Kidney glomerular epithelial cell (primary cell): ENCODE measurements at places on chromosomes 3 and 15.

DNA sequence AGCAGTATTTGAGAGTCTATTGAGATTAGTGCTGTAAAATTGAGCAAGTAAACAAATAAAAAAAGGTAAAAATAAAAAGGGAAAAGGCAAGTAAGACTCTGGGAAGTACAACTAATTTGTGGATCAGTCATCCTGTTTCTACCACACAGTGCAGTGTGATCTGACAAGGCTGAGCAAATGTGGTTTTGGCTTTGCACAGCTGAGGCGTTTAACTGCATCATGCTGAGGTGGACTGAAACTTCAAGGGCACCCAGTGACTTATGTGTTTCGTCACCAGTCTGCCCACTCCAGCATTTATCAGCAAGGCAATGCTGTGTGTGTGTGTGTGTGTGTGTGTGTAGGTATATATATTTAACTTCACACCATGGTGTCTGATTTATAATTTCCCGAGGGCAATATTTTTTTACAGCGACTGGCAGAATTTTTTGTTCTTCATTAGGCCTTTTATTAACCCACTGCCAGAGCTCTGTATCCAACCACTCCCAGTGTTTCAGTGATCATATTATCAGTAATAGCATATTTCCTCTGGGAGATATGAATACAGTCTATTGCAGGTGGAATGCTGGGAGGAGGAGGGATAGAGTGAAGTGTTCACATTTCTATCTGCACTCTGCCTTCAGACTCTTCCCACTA lies 131.5 kb upstream of the SATB1 start:
- no peak for DNase-seq

DNA sequence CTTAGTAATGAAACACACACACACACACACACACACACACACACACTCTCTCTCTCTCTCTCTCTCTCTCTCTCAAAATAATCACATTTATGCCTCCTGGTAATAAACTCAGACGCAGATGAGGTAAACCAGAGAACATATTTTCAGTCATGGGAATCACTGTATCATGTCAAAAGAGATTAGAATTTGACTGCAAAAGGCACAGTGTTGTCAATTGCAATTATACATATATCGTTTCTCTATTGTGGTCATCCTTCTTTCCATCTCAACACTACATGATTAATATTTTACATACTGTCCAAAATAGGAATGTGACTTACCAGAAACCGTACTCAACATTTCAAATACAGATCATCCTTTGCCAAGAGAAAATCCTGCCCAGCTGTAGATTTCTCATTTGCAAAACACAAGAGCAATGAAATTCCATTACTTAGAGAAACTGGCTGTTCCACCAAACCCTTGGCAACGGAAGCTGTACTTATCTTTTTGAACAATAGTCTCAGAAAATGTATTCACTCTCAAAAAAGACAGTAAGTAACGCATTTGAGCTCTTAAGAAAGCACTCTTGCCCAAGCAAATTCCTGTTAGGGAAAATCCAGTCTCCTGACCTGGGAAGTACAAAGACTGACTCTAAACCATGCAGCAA lies 24.3 kb downstream of the PDZRN3 start:
- no peak for DNase-seq

DNA sequence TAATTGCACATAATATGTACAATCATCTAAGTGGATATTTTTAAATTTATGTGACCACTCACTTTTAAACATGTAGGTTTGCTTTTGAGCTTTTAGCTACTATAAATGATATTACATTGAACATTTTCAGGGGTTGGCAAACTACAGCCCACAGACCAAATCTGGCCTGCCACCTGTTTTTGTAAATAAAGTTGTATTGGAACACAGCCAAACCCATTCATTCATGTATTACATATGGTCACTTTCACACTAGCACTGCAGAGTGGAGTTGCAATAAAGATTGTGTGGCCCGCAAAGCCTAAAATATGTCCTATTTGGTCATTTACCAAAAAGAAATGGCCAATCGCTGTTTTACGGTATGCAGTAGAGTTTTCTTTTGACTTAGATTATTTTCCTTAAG lies 21.2 kb downstream of the CMTM7 start:
- DNase-seq = no peak

- DNase-seq = no peak
These were observed 73.0 kb downstream of the NEO1 start for GRCh38 chr15:73125219-73125618.

DNA sequence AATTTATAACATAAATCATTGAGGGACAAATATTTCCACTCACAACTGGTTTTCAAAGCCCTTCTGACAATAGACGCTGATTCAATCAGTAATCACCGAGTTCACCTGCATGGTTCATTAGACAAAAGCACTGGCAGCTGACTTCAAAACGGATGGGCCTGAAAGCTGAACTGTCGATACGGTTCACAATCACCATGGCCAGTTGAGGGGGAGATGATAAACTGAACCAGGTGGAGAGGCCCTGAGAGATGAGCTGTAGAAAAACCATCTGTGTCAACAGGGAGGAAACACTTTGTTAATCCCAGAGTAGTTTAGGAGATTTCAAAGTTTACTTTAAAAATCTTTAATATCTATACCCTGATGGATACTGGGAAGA lies 75.0 kb downstream of the PEX5L start:
- DNase-seq = peak; percentile 20

DNA sequence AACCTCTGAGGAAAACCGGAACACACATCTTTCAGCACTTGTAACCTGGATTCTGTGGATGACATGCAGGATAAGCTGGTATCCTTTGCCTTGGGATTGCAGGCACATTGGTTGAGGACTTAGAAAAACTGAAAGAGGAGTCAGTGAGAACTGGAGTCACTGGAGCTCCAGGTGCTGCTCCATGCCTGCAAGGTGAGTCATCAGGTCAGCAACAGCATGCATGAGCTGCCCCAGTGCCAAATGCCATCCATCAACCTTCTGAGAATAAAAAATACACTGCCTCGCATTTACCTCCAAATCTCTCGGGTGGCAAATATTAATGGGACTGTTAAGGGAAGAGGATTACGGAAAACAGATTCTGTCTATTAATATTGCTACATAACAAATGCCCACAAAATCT lies 729.1 kb downstream of the NTRK3 start:
- DNase-seq = peak; percentile 66

DNA sequence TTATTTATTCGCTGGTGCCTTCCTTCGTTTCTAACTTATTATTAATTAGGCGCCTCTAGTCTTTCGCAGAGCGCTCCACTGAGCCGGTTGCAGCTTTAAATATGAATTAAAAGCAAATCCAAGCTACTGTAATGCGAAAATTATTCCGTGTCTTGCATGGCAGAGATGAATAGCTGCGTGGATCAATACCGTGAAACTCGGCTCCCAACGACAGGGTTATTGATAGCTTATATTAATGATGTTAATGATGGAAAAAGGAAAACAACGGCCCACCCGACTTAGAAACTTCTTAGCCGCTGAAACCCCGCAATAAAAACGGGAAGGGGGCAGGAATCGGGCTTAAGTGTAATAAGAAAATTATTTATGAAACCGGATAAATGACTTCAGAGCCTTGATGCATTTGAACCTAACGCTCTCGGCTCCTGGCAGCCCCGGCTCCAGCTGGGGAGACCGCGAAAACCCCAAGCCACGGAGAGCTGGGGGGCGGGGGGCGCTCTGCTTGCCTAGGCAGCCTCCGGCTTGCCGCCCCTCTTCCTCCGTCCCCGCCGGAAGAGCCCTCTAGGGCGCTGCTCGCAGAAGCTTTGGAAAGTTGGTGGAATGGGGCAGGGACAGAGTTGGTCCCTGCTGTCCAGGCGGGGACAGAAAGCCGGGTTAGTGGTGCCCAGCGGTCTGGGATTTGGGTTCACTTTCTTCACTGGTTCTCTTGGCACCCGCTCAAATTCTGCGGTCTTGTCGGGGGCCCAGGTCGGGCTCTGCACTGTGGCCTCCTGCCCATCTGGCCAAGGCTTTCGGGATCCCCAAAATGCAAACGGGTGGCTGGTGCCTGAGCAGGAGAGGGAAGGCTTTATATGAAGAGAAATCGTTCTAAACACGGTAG lies 7.7 kb upstream of the ONECUT1 start:
- DNase-seq = no peak

- DNase-seq = no peak
These were observed 33.6 kb upstream of the GRIP2 start for GRCh38 chr3:14573706-14574105.

DNA sequence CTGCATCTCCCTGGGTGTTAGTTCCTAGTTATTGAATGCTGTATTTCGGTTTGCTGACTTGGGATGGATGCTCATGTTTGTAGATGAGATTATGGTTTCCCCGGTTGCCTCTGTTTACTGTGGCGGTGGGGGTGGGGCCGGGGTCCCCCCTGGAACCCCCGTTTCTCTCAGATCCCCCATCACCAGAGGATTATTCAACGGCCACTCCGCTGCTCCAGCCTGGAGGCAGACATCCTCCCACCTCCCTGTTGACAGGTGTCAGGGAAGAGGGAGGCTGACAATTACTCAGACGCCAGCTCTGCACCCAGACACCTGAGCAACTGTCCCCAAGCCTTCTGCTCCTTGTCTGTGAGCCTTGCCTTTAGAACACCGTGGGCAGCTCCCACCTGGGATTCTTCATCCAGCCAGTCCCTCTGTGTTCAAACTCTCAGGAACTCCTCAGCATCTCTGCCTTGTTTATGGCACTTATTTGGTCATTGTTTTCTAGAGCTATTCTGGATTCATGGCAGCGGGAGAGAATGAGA lies 95.9 kb upstream of the PRR20G start:
- no peak for DNase-seq

GRCh38 chr3:152196782-152197181 lies 71.9 kb upstream of the MBNL1 start:
- no peak for DNase-seq

DNA sequence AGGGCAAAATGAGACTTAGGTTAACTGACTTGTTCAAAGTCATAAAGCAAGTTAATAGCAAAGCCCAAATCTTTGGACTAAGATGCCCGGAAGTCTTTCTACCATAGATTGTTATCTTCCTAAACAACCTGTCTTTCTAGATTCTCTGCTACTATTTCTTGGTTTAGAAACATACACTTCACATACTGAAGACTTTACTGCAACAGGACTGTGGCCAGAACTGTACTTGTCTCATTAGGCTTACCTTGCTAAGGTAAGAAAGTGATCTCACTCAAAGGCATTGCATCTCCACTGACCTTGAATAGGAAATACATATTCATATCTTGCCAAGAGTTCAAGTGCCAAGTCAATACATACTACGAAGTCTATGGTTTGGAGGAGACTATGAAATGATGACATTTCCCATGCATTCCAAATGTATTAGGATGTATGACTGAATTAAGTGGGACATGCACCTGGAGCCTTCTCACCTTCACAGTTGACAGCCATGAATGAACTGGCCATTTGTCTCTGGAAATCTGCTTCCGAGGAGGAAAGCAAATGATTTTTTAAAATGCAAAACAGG lies 5.0 kb downstream of the ZDHHC3 start:
- no peak for DNase-seq

DNA sequence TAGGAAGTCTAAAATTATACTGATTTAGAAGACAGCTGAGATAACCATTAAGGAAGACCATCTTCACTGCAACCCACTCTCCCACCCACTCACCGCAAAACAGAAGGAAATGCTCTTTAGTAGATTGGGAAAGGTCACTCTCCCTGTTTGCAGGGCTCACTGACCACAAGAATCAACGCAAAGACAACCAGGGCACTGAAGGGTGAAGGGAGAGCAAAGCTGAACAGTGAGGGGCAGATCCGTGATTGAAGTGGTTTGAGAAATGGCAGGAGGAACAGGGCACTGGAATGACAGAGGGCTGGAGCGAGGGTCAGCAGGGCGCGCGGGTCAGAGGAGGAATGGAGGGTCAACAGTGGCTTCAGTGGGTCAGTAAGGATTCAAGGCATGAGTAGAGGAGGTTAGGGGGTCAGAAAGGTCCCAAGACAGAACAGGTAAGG lies 520 bp downstream of the MESD start:
- no peak for DNase-seq

DNA sequence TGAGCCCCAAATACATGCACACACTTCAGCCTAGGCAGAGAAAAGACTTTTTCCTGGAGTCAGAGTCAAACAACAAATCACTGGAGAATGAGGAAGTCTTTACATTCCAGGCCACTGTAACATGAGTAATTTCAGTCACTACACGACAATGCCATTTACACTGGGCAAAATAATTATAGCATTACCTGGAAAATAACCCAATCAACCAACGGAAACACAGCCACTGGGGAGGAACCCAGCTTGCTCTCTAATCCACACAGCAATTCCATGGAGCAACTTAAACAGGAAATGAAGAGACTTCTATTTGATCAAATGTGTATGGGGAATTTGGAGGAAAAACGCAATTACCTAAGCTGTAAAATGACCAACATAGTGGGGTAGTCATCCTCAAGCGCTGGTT lies 15.2 kb downstream of the FSTL1 start:
- peak; percentile 84 for DNase-seq

DNA sequence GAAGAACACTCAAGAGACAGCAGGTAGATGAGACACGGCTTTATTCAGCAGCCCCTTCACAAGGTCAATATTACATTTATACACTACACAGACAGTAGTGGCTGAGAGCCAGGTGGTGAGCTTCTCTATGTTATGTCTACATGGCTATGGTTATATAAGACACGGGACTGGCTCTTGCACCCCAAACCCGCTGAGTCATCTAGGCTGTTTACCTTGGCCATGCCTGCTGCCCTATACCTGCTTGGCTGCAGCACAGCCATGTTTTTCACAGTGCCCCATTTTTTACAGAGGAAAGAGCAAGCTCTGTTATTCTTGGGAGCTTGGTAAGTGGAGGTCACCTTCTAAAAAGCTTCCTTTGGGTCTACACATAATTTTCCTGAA lies 231.6 kb downstream of the IGSF11 start:
- DNase-seq = no peak

GRCh38 chr15:60135961-60136360 lies 131.8 kb downstream of the FOXB1 start:
- DNase-seq = no peak

GRCh38 chr3:141399200-141399599 lies 30.9 kb downstream of the ZBTB38 start:
- DNase-seq = no peak

- no peak for DNase-seq
These were observed 85.9 kb downstream of the BOC start for GRCh38 chr3:113297287-113297686.

- DNase-seq = no peak
These were observed 253.3 kb upstream of the LYSMD4 start for GRCh38 chr15:99986297-99987118.

- DNase-seq = no peak
These were observed 93.8 kb downstream of the LINGO1 start for GRCh38 chr15:77538793-77539497.

DNA sequence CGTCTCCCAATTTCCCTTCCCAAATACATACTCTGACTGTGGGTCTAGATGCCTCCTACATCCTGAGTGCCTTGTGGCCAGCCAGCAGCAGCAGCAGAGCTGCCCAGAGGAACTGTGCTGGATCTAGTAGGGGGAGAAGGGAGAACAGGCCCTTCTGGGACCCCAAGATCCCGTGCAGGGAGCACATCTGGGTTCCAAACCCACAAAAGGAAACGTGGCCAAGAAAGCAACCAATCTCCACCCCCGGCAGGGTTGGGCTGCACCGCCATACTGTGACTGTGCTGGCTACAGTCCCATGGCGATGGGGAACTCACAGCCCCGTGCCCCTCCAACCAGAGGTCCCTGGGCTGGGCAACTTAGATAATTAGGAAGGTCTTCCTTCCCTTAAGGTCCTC lies 86.3 kb downstream of the PPCDC start:
- no peak for DNase-seq

GRCh38 chr3:152961323-152961722 lies 126.4 kb downstream of the P2RY1 start:
- no peak for DNase-seq
